GM12891 (cell line): ENCODE measurements at places on chromosomes 5 and 9.

GRCh38 chr5:17929171-17929570, 294.9 kb downstream of the TAF11L14 start:
- DNase-seq, result no peak

DNA sequence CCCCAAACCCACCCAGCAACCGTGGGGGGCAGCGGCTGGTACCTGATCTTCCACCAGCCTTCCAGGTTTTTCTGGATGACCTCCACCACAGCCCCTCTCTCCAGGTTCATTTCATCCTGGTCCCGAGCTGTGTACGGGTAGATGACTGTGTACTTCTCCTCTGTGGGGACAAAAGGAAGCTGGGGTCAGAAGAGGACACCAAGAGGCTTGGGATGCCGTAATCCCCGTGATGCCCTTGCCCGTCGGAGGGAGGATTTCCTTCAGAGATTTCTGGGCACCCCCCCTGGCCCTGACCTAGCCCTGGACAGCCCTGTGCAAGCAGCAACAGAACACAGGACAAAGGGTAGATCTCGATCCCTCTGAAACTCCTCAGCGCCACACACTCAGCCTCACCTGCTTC, 70.3 kb upstream of the UBTD2 start:
- no peak for DNase-seq

GRCh38 chr5:103036601-103037000, 83.3 kb downstream of the GIN1 start:
- DNase-seq, result no peak

DNA sequence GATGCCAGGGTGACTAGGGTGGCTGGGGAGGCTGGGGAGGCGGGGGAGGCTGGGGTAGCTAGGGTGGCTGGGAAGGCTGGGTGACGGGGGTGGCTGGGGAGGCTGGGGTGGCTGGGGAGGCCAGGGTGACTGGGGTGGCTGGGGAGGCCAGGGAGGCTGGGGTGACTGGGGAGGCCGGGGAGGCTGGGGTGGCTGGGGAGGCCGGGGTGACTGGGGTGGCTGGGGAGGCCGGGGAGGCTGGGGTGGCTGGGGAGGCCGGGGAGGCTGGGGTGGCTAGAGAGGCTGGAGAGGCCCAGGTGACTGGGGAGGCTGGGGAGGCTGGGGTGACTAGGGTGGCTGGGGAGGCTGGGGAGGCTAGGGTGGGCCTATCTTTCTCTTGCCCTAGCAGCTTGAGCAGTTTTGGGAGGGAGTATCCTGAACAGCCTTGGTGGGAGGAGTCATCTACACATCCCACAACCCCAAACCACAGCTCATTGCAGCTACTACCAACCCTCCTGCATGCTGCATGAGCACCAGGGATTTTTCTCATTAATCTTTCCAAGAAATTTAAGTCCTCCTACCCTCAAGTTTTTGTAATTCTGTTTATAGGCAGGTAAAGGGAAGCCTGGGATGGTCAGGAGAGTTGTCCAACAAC, 203.2 kb upstream of the IRX1 start:
- peak; percentile 30 for DNase-seq

DNA sequence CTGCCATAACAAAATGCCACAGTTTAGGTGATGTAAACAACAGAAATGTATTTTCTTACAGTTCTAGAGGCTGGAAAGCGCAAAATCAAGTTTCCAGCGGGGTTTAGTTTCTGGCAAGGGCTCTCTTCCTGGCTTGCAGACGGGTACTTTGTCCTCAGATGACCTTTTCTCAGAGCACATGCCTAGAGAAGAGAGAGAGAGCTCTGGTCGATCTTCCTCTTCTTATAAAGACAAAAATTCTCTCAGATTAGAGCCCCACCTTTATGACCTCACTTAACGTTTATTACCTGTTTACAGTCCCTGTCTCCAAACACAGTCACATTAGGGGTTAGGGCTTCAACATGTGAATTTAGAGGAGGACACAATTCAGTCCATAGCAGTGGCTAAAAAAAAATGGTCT, 119.7 kb downstream of the CETN3 start:
- no peak for DNase-seq

GRCh38 chr5:111557686-111558085, 45.4 kb upstream of the STARD4 start:
- no peak for DNase-seq

- DNase-seq, result no peak
These were observed 6.1 kb downstream of the CCNI2 start for GRCh38 chr5:132753135-132753987.

GRCh38 chr5:4929092-4929655, 211.0 kb upstream of the ADAMTS16 start:
- no peak for DNase-seq
